Renal pelvis (tissue), 12 donors: ENCODE measurements at places on chromosomes 5 and 9.
A peak's percentile ranks its signal among the peaks of the same experiment; 100 is the strongest.

GRCh38 chr9:113481176-113481787 lies 17.8 kb downstream of the RGS3 start:
- DNase-seq = no peak

GRCh38 chr5:159242656-159243055 lies 20.4 kb upstream of the UBLCP1 start:
- DNase-seq = no peak

GRCh38 chr9:37639109-37639762 lies 11.5 kb upstream of the FRMPD1 start:
- DNase-seq = no peak

- no peak for DNase-seq
Observed at GRCh38 chr5:76479973-76480667, 77.0 kb downstream of the IQGAP2 start.

- no peak for DNase-seq
Observed at GRCh38 chr9:26811106-26811505, 81.5 kb downstream of the CAAP1 start.

DNA sequence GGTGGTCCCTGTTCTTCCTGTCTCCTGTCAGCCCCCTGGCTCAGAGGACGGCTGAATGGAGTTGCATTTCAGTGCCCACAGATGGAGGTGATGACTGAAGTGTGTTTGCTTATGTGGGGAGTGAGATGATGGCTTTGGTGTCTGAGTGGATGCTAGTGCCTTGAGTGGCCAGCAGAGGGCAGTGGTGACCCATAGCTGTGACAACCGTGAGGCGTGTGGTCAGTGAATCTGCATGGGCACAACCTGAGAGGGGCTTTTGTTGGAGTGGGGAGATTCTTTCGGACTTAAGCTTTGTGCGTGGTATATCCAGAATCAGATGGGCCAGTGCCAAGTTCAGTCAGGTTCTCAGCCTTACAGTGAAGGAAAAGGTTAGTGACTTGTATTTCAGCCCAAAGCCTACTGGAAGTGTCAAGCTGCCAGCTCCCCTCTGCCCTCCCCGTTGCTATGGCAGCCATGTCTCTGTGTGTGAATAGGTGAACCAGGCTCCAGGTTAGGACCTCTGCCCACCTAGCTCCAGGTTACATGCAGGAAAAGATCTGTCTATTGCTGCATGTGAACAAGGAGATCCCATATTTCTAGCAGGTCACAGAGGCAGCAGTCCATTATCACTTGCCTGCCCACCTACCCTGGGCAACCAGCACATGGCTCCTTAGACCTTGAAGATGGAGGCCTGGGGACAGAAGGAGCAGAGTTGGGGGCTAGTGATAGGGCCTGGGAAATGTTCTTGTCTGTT lies 14.7 kb upstream of the CXXC5 start:
- no peak for DNase-seq

- DNase-seq = no peak
Observed at GRCh38 chr5:111976705-111977435, 219.9 kb upstream of the NREP start.

GRCh38 chr9:38119560-38120236 lies 50.7 kb upstream of the SHB start:
- DNase-seq = no peak

GRCh38 chr9:124776618-124776953 lies 347 bp upstream of the OLFML2A start:
- no peak for DNase-seq

DNA sequence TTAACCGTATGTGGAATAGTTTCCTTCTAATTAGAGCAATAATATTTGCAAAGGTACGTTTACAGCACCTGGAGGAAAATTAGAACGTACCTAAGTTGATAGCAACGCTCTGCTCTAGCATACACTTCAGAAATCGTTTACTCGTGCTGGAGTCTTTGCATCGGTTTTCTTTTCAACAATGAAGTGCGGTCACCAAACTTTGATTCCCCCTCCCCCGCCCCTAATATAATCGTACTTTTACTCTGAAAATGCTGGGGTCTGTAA lies 506 bp downstream of the ADAMTS19 start:
- no peak for DNase-seq

- no peak for DNase-seq
Observed at GRCh38 chr9:137156567-137157375, 13.1 kb downstream of the LRRC26 start.

DNA sequence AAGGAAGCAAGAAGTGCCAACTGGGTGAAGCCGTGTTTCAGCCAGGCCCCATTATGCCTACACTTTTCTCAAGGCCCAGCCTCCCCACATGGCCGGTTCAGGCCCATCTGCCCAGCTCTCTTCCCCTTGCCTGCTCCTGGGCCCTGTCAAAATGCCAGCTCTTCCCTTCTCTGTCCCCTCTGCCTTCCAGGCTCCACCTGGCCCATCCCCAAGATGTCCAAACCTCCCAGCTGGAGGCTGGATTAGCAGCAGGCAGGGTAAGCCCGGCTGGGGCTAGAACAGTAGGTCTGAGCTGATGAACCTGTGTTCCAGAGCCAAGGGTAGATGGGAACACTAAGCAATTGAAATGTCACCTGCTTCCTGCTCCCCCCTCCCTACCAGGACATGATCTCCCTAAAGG lies 64.1 kb upstream of the HSPA9 start:
- no peak for DNase-seq

- peak; percentile 52 for DNase-seq
Observed at GRCh38 chr5:122356855-122357254, 44.8 kb downstream of the SNCAIP start.

- DNase-seq = no peak
Observed at GRCh38 chr5:13991365-13991764, 46.9 kb upstream of the DNAH5 start.

DNA sequence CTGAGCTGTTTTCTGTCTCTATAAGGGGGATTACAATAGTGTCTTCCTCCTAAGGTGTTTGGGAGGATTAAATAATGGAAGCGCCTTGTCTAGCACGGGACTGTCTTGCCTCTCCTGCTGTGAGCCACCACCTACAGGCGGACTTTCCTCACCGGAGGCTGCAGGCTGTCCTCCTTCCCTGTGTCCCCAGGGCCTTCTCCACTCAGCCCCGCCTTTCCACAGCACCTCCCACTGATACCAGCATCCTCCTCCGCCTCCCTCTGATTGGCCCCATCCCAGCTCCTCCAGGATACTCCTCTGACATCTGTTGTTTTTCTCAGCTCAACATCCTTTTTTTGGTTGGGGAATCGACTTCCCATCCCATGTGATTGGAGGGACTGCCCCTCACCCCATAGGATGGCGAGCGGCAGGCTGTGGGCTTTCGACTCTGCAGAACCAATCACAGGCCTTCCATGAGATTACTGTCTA lies 851 bp upstream of the ZDHHC12 start:
- no peak for DNase-seq
